ENCODE measurements at places on chromosomes 7 and 10.

- DNase-seq = no peak
Observed at GRCh38 chr10:80708808-80709207, 171.1 kb downstream of the SH2D4B start.

- no peak for DNase-seq
Observed at GRCh38 chr7:69631131-69631530, 32.9 kb downstream of the AUTS2 start.

DNA sequence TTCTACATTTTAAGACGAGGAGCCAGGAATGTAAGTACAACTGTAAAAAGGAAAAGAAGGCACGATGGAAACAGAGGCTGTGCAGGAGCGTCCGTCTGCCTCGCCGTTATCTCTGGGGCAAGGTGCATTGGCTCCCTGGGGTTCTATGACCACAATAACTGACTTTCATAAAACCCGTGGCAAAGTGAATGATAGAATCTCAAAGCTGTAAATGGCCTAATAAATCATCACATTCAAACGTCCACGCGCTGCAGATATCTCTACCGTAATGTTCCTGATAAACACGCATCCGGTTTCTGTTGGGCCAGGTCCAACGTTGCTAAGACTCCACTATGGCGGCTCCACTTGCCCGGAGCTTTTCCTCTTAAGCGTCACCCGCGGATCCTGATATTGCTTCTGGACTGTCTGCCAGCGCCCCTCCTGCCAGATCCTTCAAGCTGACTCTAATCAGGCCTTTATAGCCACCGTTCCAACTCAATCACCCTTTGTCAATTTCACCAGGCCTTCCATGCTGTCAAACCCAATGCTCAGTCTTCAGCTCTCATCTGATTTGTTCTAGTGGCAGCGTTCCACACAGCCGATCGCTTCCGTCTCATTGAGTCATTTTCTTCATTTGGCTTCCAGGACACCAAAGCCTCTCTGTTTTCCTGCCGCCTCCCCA is 265.6 kb upstream of the FOXK1 start:
- DNase-seq = peak; percentile 63

DNA sequence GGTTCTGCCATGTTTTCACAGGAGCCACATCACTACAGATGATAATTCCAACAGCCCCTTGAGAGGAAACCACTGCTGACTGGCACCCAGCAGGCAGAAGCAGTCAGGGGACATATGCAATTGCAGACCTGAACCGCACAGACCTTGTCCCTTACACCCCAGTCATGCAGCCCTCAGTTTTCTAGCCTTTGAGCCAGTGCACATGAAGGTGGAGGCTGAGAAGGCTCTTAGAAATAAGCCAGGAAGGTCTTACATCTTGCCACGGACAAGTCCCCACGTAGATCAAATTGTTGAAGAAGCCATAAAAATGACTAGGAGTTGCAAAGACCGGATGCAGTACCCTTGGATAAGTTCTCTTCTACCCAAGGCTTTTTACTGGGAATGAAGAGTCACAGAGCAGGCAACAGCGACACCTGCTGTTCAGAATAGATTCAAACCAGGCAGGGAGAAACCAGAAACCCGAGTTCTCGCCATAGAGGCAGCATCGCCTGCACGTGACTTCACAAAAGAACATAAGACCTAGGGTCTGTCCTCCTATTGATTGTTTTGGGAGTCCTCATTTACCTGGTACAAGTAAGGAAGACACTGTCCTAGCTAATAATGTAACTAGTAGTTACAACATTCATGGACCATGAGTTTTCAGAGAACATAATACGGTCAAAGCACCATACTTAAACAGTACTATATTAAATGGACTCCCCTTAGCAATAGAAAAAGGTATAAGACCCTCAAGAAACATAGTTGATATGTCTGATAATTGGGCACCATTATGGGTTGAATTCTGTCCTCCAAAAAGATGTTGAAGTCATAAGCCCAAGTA is 11.1 kb downstream of the STEAP1B start:
- peak; percentile 73 for DNase-seq

DNA sequence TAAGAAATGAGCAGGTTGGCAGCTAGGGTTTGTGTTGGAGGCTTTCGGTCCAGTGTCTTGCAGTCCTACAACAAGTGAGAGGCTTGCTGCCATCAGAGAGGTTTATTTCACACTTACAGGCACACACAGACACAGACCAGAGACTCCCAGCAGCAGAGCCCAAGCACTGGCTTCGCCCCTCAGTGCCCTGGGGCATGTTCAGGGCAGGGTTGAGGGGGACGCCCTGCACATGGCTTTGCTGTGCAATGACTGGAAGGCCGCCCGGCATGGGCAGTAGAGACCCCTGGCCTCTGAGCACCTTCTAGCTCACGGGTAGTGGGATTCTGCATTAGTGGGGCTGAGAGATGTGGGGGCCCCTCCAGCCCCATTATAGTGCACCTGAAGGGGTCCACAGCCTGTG is 3.8 kb downstream of the SPRN start:
- DNase-seq = no peak

DNA sequence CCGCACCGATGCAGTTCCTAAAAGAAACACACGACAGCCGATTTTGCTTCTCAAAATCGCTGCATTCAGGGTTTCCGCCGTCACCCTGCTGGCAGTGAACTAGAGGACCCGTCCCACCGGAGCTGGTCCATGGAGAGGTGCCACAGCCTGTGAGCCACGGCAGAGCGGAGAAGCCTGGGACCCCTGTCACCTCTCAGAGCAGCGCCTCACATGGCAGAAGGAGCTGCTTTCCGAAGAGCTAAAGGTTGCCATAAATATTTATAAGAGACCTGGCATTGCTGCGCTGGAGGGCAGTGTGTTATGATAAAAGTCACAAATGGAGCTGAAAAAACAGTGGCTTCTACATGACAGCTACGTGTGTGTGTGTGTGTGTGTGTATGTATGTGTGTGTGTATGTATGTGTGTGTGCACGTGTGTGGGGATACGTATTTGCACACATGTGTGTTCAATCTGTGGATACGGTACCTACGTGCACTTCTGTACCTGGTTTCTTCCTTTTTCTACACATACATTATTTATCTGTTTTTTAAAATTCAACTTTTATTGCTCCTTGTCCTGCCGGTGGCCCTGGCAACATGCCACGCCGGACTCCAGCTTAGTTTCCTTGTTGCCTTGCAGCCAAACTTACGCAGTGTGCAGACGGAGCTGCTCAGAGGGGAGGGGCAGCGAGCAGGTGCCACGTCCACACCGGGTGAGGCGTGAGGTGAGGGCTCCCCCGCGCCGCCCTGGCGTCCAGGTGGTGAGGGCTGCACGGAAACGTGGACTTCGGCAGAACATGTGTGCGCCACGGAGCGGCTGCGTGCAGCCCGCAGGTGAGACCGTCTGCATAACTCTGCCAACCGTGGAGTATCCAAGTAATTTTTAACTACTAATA is 115.2 kb upstream of the PITRM1 start:
- peak; percentile 12 for DNase-seq

GRCh38 chr10:25174461-25175230 is at the start of gene GPR158:
GPR158 (plus strand) TSS chr10:25175001; CDS start chr10:25175421, 420 bp downstream.
- peak; percentile 66 for DNase-seq

DNA sequence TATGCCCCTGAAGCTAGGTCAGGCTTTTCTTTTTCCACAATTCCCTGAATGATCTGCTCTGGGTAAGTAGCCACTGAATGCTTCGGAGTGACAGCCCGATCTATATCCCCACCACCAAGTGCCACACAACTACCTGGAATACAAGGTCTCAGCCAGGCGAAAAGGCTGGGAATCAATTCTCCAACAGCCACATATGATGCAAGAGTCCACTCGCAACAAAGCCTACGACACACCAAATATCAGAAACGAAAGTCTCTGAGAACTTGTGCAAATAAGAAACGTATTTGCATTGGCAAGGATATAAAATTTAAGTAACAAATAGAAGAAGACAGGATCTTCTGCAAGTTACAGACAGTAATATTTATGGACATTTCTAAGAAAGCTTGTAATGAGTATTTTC is 5.7 kb downstream of the HIPK2 start:
- DNase-seq = no peak

- DNase-seq = no peak
Observed at GRCh38 chr7:4738711-4739527, 36.5 kb upstream of the AP5Z1 start.

DNA sequence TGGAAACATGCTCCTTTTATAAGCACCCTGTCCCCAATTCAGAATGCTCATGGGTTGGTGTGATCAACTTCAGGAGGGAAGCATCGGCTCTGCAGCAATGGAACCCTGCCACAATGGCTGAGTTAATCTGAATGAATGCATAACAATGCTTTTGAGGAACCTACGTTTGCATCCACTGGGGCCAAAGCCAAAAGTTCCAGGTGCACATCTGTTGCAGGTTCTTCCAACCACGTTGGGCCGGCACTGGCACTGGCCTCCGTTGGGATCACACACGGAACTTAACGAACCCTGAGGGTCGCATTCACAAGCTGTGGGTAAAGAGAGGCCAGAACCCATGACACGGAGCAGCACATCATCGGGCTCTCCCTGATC is 43.4 kb downstream of the LAMB1 start:
- no peak for DNase-seq

DNA sequence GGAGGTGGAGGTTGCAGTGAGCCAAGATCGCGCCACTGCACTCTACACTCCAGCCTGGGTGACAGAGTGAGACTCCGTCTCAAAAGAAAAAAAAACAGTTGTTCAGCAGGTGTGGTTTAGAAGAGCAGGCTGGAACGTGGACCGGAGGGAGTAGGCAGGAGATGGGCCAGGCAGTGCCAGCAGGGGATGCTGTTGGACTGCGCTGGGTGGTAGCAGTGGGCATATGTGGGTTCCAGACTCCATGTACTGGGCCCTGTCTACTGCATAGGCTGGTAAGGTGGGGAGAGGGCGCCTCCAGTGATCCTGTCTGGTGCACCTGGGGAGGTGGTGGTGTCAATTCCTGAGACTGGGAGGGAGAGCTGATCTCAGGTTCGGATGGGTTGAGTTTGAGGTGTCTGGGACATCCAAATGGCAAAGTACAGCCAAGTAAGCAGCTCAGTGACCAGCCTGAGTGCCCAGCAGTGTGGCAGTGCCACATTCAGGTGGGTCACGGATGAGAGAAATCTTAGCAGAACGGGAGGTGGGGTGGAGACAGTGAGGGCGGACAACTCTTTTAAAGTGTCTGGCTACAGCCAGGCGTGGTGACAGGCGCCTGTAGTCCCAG is 25.9 kb downstream of the SFXN4 start:
- peak; percentile 4 for DNase-seq

DNA sequence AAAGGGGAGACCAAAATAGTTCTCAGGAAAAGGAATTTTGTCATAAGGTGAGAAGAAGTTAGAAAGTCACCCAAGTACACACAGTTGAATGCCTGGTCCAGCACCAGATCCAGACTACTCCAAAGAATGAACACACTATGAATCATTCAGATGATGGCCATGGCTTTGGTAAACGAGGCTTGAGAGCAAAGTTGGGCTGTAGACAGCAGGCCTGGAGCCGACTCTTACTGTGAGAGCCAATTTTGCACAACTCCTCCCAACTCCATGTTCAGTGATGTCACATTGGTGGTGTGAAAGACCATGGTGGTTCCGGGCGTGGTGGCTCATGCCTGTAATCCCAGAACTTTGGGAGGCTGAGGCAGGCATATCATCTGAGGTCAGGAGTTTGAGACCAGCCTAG is 131.6 kb downstream of the PKD1L1 start:
- DNase-seq = no peak

DNA sequence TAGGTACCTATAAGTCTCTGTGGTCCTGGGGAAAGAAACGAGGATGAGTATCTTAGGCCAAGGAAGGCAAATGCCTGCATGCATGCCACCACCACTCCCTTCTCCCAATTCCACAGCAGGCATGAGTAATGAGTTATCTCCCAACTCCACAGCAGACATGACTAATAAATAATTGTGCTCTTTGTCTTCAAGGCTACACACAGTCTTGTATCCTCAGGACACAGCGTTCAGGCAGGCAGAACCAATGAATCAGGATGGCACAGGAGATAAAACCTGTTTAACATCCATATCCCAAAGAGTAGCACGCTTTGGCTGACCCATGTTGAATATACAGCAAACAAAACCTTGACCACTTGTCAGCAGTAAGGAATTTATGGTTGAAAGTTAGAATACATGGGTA is 229.7 kb upstream of the NFE2L3 start:
- no peak for DNase-seq

- DNase-seq = no peak
Observed at GRCh38 chr7:16826060-16826459, 21.3 kb upstream of the AGR2 start.

DNA sequence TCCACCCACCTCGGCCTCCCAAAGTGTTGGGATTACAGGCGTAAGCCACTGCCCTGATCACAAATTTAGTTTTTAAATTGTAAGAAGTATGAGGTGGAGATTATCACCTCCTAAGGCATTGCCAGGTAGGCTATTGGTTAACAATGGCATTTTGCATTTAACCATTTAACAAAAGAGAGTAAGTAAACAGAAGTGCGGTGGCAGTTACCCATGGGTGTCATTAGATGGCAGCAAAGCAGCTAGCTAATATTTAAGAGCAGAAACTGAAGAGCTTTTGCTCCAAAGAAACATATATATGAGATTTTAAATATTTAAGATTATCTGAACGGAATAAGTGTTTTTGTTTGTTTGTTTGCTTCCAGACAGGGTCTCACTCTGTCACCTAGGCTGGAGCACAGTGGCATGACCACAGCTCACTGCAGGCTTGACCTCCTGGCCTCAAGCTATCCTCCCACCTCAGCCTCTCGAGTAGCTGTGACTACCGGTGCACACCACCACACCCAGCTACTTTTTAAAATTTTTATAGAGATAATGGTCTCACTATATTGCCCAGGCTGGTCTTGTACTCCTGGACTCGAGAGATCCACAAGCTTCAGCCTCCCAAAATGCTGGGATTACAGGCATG is 325.5 kb upstream of the C7orf33 start:
- DNase-seq = peak; percentile 69

GRCh38 chr10:6054884-6055283 is 7.3 kb downstream of the IL2RA start:
- DNase-seq = no peak

DNA sequence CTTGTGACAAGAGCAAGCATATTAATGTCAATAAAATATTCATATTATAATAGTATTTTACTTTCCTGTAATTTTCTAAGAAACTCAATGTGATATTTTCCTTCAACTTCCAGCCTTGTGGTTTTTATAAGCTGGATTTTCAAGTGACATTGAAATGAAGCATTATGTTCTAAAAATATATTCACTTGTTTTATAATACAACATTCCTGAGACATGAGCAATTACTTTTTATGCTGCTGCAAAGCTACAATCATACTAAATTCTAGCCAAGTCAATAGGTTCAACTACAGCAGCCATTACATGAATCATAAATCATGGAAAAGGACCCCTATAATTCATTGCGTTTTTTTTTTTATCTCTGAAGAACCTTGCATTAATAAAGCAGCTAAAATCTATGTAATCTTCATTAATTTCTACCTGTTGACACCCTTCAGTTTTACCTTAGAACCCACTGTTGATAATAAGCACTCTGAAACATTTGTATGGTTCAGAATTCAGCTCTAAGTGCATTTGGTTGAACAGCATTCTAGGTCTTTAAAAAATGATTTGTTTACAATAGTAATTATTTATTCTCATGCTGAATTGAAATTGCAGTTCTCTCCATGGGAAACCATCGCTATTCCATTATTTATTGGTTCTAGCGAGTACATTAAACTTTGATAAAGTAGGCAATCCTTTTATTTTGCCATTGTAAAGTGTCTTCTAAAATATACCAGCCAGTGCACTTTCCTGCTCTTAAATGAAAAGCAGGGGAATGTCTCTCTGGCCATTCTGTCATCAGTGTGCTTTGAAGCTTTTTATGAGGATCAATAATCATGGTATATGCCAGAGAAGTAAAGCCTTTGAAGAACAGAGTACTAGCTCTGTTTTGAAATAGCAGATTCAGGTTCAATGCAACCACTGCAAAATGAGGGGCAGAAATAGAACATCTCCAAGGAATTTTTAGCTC is 132.6 kb downstream of the GNAT3 start:
- no peak for DNase-seq

Measured in NCI-H526 treated with DMSO at 0.1 percent for 48 hours (cell line).